ENCODE measurements at places on chromosomes 3 and 15.
A peak's percentile ranks its signal among the peaks of the same experiment; 100 is the strongest.

GRCh38 chr3:103127737-103128136 lies 692.9 kb downstream of the ZPLD1 start:
- peak; percentile 28 for DNase-seq

DNA sequence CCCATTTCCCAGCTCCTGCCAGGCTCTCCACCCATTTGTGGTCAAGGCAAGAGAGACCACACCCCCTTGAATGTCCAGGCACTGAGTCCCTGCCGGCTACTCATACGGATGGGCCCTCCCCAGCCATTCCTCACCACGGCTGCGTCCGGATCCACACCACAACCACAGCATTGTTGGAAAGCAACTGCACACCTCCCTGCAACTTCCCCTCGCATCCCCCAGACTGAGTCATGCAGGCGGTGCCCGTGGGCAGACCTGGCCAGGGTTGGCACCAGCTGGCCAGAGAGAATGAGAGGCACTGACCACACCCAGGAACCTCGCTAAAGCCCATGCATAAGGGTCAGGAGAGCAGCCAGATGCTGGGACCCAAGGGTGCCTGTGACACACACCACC lies 30.5 kb downstream of the LOXL1 start:
- peak; percentile 92 for DNase-seq

DNA sequence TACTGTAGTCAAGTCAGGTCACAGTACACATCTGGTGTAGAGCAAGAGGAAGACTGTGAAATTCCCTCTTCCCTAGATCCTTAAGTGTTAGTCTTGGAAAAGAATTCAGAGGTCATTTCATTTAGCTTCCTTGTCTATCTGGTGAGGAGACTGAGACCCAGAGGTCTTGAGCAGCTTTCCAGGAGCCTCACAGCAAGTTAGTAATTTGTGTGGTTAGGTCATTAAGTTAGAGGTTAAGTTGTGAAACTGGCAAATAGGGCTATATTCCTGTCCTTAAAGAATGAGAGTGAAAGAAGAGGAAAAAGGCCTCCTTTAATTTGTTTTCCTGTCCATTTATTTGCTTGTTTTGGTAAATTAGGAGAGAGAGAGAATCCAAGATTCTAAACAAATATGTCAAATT lies 9.0 kb downstream of the PODXL2 start:
- no peak for DNase-seq

DNA sequence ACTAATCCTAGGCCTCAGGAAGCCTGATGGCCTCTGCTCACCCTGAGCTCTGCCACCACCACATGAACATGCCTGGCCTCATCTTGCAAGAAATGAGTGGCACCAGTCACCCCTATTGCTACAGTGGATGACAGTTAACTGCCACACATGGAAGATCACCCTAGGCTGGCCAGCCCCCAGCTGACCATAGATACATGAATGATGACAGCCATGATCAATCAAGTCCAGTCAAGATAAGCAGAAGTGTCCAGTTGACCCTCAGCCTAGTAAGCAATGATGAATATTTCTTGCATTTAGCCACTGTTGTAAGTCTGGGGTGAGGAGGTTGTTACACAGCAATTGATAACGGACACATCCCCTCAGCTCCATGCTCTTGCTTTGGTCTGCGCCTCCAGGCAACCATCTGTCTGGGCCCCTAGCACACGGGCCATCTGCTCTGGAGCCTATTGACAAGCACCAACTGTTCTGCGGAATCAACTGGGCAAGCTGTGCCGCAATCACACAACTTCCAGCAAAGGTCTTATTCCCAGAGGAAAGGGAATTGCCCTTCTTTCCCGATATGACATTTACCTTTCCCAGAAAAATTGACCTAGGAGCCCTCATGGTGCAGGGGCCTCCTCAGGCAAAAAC lies 2.2 kb upstream of the LYZL4 start:
- no peak for DNase-seq

- no peak for DNase-seq
These were observed 150.5 kb upstream of the IQSEC1 start for GRCh38 chr3:13223574-13224237.

DNA sequence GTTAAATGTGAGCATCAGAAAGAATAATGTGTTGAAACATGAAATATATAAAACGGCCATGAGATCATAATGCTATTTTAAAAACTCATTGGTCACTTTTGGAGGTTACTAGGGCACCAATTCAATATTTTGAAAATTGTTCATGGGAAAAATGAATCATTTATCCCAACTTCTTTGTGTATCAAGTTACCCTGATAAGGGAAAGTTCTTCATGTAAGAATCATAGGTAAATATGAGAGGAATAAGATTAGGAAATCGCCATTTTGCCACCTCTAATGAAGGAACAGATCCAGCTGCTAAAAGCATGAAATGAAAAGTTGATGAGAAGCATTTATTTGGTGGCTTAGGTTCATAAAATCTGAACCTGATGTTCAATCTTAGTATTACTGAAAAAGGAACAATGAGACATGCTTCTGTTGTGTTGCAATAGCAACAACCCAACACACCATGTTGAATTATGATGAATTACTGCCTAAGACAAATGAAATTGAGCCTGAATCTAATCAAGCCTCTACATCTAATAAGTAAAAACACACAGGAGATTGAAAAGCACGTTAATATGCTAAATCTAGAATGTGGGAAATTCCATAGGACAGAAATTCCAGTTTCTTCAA lies 32.5 kb downstream of the ABHD5 start:
- DNase-seq, result no peak

DNA sequence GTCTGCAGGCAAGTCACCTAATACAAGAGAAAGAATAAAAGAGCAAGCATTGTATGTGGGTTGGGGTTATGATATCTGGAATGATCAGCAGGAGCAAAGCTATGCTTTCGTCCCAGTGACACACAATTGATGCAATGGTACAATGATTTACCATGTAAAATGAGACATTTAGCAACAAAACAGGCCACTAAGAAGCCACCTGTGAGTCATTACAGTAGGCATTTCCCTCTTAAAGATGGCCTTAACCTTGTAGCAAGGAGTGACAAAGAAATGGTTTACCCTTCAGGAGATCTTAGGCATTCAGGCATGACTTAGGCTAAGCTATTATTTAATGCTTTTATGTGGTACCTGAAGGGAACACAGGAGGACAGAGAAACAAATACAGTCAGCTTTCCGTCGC lies 373.3 kb upstream of the RBMS3 start:
- no peak for DNase-seq

- DNase-seq, result no peak
These were observed 23.8 kb downstream of the CXCR6 start for GRCh38 chr3:45966950-45967640.

GRCh38 chr3:61387817-61388216 lies 136.6 kb upstream of the FHIT start:
- DNase-seq, result no peak

- no peak for DNase-seq
These were observed 16.7 kb downstream of the WDR48 start for GRCh38 chr3:39068556-39068955.

GRCh38 chr3:127412578-127413317 lies 124.9 kb upstream of the PRR20G start:
- no peak for DNase-seq

DNA sequence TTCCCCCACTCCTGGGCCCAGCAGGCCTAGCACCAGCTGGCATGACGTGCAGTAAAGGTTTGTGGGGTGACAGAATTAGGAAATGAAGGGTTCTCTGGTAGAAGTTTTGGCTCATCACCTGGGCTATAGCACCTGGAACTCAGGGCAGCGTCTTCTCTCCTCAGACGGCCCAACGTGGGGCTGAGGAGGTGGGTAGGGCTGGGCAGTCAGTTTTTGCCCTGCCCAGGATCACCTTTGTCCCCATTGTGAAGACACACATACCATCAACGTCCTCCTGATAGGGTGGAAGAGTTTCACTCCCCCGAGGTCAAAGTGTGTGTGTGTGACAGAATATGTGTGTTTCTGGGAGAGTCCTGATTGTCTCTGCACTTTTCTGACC lies 12.1 kb downstream of the KBTBD13 start:
- DNase-seq, result no peak

DNA sequence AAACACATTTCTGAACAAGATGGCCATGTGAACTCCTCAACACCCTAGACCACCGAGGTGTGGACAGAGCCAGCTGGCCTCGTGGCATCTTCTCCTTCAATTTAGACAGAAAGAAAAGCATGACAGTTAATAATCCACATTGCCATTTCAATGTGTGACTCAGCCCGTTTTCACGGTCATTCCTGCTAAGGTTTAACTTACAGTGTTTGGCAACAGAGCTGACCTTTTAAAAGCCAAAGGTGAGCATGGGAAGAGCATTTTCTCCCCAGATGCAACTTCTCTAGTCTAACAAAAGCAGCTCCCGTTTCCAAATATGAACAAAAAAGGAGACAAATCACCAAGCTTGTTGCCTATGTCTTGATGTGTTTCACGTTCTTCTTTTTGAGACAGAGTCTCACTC lies 417.6 kb upstream of the WNT5A start:
- no peak for DNase-seq

DNA sequence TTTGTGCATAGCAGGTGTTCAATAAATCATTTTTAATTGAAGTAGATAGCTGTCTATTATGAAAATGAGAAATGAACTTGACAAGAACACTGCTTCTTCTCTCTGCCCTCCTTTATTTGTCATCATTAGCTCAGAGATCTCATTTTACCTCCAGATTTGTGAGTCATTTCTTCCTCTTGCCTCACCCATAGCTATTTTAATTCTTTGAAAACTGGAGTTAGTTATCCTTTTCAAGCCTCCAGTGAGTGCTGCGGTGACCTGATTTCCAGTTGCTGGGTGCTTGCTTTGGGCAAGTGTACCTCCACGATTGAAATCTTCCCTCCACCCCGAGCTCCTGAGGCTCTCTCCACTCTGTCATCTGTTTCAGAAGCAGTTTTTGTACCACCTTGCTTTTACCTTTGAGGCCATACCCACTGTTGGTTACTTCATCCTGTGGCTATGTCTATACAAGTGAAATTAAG lies 114.6 kb downstream of the NFKBIZ start:
- peak; percentile 63 for DNase-seq

DNA sequence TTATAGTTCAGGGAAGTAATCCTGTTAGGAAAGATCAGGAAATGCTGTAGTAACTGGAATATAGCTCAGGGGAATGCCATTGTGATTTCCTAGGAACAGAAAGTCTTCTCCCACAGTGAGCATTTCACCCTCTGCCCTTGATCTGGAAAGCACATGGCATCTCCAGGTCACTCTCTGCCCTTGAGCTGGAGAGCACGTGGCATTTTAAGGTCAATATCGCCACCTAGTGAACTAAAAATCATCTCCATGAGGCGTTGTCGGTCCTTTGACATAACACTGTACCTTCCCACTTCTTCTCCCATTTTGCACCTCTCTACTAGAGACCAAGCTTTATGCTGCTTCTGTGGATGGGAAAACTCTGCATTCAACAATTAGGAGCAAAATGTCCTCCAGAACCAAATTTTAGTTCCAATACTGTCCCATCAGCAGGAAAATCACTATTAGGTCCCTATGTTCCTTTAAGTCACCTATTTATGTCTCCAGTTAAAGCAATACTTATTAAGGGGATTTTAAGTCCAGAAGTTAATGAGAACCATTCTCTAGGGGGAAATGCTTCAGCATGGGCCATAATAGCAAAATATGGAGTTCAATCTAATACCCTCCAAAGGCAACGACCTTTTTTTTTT lies 54.7 kb upstream of the GK5 start:
- peak; percentile 78 for DNase-seq

DNA sequence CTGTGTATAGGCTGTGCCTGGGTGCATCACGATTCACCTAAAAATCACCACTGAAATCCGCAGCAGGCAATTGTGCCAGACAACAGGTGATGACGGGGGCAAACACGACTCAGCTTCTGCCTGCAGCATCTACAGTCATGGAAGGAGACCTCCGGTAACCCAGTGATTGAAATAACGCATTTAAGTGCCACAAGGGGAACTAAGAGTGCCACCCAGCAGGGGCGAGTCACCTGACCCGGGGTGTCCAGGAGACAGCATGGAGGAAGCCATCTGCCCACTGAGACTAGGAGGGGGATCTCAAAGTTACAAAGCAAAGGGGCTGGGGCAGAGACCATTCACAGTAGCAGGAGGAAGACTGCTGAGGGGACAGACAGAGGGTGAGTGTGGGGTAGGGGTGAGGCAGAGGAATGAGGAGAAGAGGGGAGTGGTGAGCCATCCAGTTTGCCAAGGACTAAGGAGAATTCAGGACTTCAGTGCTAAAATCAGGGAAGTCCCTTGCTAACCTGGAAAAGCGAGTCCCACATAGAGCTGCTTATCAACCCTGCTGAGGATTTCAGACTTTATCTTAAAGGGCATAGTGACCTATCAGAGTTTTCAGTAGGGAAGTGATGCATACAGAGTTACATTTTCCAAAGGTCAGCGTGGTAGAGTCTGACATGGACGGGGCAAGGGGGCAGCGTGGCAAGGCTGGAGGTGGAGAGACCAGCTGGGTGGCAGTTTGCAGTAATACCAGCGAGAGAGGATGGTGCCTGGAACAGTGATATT lies 256.7 kb upstream of the HES1 start:
- DNase-seq, result no peak

Measured in fibroblast of upper back skin (primary cell).